ENCODE measurements at places on chromosomes 11 and 22.

DNA sequence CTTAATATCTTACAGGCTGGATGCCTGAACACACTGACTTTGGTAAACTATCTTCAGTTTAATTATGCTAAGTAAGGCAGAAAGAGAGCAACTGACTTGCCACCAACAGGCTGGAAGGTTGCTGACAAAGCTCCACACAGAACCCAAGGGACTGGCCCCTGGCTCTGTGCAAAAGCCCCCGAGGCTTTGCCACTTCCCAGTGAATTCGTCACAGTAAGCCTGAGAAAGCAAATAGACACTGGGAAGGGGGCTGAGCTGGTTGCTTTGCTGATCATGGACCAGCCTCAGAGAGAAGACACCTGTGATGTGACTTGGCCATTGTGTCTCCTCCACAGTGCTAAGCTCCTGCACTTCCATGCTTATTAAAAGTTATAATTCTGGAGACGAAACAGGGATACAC, 91.7 kb downstream of the BLID start:
- DNase-seq = no peak

- no peak for DNase-seq
These were observed 8.2 kb downstream of the SIRT3 start for GRCh38 chr11:227824-228379.

DNA sequence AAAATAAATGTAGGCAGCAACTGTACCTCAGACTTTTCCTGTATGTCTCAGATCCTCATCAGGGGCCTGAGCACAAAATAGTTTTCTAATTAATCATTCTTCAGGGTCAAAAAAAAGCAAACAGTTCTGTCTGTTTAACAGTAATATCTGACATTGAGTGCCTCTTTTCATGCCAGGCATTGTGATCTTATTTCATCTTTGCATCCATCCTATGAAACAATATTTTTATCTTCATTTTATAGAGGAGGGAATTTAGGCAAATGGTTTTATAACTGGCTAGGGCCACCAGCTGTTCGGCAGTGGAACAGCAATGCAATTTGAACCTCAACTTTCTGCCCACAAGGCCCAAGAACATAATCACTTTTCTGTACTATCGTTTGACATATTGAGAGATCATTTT, 145.6 kb downstream of the WNT7B start:
- DNase-seq = no peak

- DNase-seq = no peak
These were observed 7.2 kb downstream of the GRK2 start for GRCh38 chr11:67273260-67273990.

DNA sequence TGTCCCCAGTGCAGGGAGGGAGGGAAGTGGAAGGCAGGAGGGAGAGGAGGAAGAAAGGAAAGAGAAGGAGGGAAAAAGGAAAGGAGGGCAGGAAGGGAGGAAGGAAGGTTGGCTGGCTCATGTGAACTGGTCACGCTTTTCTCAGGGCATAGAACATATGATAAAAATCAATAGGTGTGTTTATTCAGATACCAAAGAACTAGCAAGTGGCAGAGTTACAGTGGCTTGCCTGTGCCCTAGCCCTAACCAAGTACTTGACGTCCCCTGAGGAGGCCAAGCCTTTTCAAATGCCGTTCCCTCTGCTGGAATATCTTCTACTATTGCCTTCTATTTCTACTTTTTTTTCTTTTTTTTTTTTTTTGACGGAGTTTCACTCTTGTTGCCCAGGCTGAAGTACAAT, 33.5 kb downstream of the CHRDL2 start:
- no peak for DNase-seq

GRCh38 chr22:26681395-26681821, 24.0 kb downstream of the MIAT start:
- DNase-seq = no peak

DNA sequence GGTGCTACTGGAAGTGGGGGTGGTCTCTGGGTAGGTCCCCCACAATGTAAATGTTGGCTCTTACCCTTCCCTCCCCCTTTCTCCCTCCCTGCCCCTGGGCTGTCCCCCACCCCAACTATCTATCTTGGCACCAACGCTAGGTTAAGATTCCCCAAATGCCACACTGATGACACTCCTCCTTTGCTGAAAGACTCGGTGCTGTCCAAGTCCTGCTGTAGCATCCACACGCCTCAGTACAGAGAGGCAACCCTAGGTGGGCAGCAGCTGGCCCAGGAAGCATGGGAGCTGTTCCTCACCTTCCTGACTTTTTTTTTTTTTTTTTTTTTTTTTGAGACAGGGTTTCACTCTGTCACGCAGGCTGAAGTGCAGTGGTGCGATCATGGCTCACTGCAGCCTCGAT, 3.4 kb upstream of the KCTD17 start:
- DNase-seq = no peak

DNA sequence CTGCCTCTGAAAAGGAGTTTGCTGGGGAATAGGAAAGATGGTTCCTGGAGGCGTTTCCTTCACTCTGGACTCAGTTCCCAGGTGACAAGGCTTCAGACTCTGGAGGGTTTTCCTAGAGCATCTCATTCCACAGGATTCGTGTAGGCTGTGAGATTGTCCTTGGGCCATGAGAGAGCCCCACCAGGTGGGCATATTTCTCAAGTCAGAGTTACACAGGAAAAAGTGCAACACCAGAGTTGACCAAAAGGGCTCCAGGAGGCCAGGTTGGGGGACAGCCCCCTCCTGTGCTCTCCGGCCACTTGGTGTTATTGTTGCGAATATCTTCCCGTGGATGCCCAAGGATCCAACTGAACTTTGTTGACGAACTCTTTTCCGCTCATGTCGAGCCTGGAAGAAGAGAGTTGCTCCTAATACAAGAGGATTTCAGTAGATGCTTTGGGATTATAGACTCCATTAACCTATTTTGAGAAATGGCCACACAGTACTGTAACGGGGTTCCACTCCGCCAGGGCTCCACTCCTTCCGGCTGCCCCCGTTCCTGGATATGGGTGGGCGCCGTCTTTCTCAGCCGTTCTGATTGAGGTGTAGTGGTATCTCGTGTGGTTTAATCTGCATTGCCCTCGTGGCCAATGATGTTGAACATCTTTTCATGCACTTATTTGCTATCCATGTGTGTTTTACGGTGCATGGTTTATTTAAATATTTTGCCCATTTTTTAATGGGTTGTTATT, 580.3 kb downstream of the BRD1 start:
- no peak for DNase-seq

DNA sequence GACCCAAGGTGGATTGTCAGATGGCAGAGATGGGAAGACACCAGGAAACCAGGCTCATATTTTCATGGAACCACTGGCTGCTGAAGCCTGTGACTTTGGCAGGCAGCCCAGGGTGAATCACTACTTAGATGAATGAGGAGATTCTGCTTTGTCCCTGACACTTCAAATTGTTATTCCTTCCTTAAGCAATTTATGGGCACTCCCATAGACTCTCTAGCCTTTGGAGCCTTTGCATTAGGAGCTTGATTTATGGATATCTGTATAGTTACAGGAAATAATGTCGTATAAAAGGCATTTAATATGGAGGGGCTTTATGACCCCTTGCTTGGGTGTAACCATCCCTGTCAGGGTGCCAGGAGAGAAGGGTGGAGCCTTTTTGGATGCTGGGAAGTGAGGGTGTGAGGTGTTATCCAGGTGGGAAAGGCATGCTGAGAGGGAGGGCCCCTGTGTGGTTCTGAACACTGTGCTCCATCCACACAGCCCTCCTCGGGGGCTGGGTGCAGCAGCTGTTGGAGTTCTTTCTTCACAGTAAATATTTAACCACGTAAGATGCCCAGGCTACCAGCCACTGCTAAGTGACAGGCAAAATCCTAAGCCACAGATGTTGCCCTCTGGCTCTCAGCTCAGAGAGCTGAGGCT, 35.3 kb downstream of the IL18 start:
- DNase-seq = no peak
